Testis (tissue), 5 donors: ENCODE measurements at places on chromosomes 11 and 22.

- peak overlapping the region; percentile 32 for H3K4me3 ChIP-seq
- H3K4me1 ChIP-seq = no peaks in the 10 kb centered on the region
- H3K36me3 ChIP-seq = no peaks in the 10 kb centered on the region
- no peak for DNase-seq
These were observed 4.4 kb upstream of the SPDYC start for GRCh38 chr11:65165410-65166317.

DNA sequence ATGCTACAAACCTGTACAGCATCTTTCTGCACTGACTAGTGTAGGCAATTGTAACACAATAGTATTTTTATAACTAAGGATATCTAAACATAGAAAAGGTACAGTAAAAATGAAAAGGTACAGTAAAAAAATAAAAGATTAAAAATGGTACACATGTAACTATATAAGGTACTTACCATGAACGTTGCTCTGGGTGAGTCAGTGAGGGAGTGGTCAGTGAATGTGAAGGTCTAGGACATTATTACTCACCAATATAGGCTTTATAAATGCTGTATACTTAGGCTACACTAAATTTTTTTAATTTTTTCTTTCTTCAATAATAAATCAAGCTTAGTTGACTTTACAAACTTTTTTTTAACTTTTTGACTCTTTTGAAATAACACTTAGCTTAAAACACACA, 59.9 kb downstream of the EIF3M start:
- no peak for DNase-seq
- no peak overlapping the region for H3K4me3 ChIP-seq
- no peak overlapping the region for H3K27ac ChIP-seq
- no peaks in the 10 kb centered on the region for H3K4me1 ChIP-seq

DNA sequence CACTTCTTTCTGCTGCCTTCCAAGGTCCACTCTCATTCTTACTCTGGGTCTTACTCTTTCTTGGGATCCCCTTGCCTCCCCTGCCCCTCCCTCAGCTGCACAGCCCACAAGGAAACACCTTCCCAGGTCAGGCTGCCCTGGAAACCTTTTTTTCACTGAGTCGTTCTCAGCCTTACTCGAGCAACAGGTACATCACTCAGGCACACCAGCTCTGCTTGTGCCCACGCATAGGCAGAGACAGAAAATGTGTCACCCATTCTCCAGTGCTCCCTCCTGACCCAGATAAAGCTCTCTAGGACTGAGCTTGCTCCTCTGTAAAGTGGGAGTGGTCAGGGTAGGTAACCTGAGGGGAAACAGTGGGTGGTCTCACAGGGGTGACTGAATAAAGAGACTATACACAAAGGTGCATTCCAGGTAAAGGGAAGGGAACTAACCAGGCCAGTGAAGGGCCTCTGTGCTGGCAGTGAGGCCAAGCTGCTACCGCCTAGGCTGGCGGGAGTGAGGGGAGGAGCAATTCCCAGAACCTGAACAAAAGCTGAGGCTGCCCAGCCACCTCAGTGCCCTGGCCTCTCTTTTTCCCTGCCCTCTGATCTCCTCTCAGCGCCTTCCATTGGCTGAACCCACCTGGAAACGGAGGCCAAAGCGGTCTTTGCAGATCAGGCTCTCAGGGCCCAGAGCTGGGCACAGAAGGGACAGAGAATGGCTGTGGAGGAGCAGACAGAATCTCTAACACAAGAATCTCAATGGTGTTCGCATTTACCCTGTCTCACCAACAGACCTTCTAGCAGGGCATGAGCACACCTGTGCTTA, 15.9 kb downstream of the PRG3 start:
- H3K36me3 ChIP-seq = no peaks in the 10 kb centered on the region
- no peak overlapping the region for H3K4me3 ChIP-seq
- no peaks in the 10 kb centered on the region for H3K27me3 ChIP-seq
- H3K27ac ChIP-seq = no peak overlapping the region

DNA sequence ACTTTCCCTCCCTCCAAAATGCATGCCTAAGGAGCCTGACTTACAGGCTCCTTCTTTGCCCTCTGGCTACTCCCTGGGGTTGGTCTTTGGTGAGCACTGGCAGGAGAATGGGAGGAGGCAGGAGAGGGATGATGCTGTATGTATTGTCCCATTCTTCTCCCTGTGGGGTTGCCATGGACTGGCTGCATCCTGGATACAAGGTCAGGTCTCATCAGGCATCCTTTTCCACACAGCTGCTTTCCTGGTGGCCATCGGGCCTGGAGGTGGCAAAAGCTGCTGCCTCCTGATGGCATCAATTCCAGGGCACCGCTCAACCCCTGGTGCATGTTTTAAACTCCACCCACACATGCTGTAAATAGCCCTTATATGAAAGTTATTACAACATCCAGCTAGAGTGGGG, 257.2 kb downstream of the ETS1 start:
- no peak for DNase-seq
- no peak overlapping the region for H3K27ac ChIP-seq
- H3K4me1 ChIP-seq = no peaks in the 10 kb centered on the region
- H3K36me3 ChIP-seq = no peaks in the 10 kb centered on the region
